ENCODE measurements at places on chromosomes 11 and 22.

GRCh38 chr11:65636108-65637031 is 1.5 kb upstream of the SIPA1 start:
- no peak for DNase-seq

DNA sequence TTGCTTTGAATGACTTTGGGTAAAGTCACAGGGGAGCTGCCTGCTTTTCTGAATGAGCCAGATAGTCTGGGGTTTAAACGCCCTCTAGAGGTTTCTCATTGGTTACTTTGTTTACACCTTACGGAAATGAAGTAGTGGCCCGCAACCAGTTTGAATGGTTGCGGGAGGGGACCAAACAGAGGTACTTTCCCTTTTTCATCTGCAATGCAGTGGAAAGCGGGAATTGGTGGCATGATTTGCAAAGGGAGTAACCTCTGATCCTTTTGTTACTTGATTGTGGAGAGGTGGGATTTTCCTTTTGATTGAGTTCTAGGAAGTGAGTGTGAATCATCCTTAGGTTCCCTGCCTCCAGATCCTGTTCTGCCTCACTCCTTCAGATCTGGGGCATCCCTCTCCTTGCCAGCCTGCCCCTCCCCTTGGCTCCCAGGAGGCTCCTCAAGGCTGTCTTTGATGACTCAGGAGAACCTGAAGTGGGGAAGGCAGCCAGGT is 15.9 kb upstream of the GLYATL1 start:
- peak; percentile 13 for DNase-seq

- DNase-seq = no peak
Measured at GRCh38 chr11:65087216-65087615, 3.2 kb downstream of the ZFPL1 start.

GRCh38 chr11:119673759-119674336 is 55.2 kb downstream of the NECTIN1 start:
- peak; percentile 39 for DNase-seq

DNA sequence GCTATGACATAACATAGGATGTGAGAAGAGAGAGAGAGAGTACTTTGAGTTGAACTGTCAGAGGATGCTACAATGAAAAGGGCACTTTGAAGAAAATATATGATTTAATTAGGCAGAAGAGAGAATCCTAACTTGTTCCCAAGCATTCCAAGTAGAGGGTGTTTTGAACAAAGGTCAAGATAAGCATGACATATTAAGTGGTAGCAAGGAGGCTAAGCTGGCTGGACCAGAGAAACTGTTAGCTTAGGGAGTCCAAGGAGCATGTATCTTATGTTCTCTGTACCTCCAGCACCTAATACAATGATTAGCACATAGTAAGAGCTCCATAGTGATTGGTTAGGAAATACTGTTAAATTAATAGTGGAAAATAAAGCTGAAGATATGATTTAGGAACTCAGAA is 479.6 kb downstream of the TMEM135 start:
- DNase-seq = no peak

DNA sequence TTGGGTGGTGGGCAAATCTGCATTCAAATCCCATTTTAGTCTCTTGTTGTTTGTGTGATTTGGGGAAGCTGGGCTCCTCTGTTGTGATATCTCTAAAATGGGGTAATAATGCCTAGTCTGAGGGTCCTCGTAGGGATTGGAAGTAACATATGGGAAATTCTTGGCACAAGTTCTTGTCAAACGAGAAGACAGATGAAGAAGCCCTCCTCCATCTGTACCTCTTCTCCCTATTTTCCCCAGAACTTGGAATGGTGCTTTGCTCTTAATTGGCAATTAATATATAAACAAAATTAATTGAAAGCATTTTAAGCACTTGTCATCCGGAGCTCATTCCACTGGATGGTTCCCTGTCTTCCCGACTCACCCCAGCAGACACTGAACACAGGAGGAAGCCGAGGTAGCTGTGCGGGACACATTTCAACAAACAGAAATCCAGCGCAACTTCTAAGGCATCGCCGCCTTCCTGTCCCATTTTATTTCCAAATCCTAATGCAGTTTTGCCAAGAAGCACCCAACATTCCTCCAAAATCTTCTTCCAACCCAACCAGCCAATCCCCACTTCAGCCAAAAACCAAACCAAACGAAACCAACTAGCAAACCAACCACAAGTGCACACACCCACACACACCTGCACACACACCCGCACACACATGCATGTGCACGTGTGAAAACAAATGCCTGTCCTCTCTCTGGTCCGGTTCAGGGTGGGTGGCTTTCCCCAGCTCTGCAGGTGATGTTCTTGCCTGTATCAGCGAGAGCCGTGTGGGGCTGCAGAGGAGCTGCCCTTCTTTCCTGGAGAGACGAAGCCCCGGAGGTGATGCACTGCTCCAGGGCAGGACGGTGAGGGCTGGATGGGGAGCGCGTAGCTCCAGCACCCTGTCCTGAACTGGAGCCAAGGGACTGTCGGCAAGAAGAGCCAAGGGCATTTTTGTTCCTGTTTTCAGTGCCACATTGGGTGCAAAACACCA is 100.8 kb upstream of the B3GAT1 start:
- no peak for DNase-seq

DNA sequence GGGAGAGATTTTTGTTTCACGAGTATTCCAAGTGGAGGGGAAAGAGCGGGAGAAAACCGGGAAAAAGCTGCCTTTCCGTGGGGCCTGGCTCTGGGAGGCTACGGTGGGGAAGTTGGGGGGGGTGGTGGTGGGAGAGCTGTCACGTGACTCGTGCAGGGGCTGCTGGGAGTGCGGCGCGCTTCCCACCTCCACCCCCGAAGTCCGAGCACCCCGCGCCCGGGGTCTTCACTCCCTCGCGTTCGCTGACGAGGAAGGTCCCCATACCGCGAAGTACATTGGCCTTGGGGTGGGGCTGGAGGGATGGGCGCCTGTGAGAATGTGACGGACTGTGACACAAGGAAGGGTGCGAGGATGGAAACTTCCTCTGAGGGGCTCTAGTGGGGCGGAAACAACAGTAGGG is at the start of gene TEX12:
Gene TEX12, plus strand, starts transcription at position 228 of the 400 bp plus-strand sequence. CDS start 1,897 bp downstream, outside the sequence.
- DNase-seq = no peak

GRCh38 chr11:115377882-115378296 is 126.3 kb downstream of the CADM1 start:
- DNase-seq = no peak
